ENCODE measurements at places on chromosomes 5 and 9.

- no peak for DNase-seq
Measured at GRCh38 chr9:134040781-134041648, 15.7 kb downstream of the BRD3OS start.

- DNase-seq = no peak
Measured at GRCh38 chr9:113659740-113660139, 196.2 kb downstream of the RGS3 start.

DNA sequence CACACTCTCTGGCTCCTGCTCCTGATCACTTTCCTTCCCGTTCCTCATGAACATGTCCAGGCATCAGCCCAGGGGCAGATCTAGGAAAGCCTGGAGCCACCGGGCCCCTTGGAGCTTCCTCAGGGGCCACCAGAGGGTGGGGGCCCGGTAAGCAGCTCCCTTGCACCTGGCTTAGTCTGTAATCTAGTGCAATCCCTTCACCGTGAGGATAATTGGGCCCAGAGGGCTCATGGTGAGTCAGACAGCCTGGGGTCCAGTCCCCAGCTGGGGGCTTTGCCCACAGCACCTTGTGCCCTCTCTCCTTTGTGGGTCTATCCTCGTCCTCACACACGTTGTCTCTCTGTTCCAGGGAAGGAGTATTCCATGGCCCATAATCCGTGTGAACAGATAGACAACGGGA, 10.4 kb upstream of the ALDH1B1 start:
- DNase-seq = no peak

- DNase-seq = no peak
Measured at GRCh38 chr5:11224436-11225187, 463.6 kb upstream of the DAP start.

DNA sequence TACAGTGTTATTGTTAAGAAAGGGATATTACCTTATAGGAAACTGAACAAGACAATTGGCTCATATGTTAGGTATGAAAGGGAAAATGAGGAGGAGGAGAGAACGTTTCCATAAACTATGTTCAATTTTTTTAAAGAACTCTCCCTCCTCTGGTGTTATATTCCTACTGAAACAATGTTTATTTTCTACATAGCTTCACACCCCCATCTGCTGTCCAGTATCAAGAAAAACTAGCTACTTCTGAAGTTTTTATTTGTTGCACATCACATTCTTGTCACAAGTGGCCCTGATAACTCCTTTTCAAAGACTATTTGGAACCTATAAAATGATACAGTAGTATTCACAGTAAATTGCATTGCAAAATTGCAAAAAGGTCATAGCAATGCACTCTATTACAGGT, 223.4 kb upstream of the FAM174A start:
- DNase-seq = no peak

DNA sequence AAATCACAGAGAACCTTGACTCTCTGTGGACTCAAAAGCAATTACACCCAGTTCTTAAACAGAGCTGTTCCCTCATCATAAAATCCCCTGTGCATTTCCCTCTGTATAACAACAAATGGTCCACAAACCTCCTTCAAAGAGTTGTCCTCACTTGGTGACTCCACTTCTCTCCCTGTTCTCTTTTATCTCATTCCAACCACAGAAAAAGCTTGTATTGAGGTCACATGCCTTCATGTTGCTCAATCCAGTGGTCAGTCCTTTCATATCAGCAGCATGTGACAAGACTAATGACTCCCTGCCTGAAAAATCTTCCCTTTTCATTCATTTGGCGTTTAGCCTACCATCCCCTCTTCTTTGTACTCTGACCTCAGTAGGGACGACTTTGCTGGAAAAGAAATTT, 158.0 kb downstream of the DEPDC1B start:
- DNase-seq = no peak

- no peak for DNase-seq
Measured at GRCh38 chr5:168449166-168449565, 37.1 kb upstream of the RARS1 start.

GRCh38 chr5:14580398-14581034, 1.1 kb upstream of the OTULINL start:
- DNase-seq = no peak

GRCh38 chr5:91797576-91797975, 414.5 kb upstream of the ARRDC3 start:
- DNase-seq = no peak

DNA sequence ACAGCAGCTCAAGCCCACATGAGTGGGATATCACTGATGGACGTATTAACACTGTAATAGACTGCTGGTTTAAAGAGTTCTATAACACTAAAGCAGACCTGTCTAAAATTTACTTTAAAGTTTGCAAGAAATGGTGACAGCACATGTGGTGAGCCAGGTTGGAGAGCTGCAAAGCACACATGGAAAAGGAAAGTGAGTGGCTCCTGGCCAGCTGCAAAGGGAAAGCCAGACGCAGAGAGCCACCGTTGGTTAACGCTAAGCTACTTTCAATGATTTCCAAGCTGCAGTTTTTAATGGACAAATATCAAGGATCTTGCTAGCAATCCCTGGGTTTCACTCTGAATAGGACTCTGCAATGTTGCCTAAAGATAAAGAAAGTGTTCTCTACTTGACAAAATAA, 89.9 kb downstream of the CTNND2 start:
- DNase-seq = no peak

DNA sequence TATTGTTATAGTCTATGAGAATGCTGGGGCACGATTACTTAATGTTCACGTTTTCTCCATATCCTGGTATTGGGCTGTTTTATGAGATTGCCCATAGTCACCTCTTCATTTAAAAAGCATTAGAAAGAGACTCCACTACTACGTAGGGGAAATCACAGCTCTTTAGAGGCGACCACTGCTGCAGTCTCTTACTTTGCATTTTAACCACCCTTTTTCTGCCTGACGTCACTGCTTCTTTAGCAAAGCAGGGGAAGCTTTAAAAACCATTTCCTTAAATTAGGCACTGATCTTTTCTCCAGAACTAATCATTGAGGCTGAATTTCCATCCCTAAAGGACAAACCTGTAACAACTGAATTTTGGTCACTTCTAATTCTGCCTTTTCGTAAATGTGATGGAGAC, 38.9 kb downstream of the ZNF608 start:
- DNase-seq = no peak

DNA sequence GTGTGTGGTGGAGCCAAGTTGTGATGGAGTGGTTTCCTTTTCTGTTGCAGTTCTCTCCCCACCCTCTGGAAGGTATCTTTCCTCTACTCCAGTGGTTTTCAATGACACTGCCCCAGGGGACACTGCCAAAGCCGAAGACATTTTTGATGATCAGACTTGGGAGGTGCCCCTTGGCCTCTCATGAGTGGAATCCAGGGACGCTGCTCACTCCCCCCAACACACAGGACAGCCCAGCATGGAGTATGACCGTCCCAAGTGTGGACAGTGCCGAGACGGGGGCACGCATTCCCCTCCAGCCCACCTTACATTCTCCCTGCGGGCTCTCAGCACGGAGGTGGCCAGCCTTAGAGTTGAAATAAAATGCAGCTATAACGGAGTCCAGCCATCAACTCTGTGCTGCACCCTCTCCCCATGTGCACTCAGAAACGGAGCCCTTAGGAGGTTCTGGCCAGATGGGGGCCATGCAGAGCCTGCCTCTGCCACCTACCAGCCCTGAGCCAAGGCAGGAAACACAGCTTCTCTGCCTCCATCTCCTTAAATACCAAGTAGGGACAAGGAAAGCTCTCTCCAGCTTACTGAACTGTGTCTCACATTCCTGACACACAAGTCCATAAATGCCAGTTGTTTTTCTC, 150.8 kb downstream of the ROR2 start:
- no peak for DNase-seq

DNA sequence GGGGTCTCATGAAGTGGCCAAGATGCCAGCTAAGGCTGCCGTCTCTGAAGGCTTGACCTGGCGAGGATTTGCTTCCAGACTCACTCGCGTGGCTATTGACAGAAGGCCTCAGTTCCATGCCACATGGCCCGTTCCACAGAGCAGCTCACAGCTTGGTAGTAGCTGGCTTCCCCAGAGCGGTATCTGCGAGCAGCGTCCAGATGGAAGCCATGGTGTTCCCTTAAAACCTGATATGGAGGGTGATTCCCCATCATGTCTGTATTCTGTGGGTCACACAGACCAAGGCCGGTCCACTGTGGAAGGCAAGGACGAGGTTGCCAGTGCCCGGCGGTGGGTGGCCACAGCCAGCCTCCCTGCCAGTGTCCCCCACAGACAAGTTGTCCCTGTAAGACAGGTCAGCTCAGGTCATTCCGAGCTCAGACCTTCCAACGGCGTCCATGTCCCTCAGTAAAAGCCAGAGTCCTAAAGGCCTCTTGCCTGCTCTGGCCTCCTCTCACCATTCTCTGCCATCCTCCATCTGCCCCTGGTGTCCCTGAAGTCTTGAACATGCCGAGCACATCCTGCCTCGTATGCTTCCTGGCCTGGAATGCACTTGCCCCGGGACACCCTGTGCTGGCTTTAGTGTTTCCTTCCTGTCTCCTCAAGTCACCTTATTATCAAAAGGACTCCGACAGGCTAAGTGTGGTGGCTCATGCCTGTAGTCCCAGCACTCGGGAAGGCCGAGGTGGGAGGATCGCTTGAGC, 61.3 kb upstream of the LRRTM2 start:
- DNase-seq = peak; percentile 58

GRCh38 chr5:58294598-58295305, 165.1 kb downstream of the PLK2 start:
- no peak for DNase-seq

- no peak for DNase-seq
Measured at GRCh38 chr5:162026803-162027202, 40.8 kb upstream of the GABRG2 start.

DNA sequence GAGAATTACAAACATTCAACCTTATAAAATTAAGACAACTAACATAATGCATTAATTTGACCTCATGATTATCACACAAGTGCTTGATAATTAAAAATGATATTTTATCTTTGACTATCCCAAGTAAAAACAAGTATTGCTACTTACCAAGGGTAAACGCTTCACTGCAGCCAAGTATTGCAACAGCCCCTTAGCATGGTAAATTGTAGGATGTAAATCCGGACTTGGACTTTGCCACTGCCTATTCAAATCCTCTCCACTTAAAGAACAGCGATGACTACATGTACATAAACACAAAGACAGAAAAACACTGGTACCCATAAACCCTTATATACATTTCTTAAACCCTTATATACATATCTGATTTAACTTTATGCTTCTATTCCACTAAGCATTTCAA, 155.1 kb downstream of the AGTPBP1 start:
- no peak for DNase-seq

DNA sequence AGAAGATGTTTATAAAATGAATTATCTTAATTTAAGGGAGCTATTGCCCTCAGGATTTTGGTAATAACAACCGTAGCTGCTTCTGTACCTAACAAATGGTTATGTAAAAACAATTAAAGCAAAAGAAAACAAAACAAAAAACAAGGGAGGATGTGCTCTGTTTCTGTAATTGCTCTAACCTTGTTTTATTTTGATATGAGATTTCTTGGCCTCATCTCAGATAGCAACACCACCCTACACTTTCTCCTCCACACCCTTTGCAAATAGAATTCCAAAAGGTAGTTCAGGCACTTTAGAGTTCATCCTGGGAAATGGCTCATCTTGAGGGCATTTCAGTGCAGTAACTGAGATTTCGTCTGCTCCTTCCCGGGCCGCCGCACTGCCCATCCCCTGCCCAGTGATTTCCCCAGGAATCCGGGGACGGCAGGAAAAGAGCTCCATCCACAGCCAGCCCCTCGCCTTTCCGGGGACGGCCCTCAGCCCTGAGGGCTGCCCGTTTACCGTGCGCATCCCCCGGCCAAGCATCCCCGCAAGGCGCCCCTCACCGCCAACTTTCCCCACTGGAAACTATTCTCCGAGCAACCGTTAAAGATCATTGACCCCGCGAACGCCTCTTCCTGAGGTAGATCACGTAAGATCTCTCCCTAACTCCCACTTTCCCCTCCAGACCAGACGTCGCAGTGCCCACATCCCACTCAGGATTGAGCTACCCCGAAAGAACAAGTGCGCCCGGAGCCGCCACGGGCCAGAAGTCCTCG, 1.2 kb downstream of the FNBP1 start:
- no peak for DNase-seq

DNA sequence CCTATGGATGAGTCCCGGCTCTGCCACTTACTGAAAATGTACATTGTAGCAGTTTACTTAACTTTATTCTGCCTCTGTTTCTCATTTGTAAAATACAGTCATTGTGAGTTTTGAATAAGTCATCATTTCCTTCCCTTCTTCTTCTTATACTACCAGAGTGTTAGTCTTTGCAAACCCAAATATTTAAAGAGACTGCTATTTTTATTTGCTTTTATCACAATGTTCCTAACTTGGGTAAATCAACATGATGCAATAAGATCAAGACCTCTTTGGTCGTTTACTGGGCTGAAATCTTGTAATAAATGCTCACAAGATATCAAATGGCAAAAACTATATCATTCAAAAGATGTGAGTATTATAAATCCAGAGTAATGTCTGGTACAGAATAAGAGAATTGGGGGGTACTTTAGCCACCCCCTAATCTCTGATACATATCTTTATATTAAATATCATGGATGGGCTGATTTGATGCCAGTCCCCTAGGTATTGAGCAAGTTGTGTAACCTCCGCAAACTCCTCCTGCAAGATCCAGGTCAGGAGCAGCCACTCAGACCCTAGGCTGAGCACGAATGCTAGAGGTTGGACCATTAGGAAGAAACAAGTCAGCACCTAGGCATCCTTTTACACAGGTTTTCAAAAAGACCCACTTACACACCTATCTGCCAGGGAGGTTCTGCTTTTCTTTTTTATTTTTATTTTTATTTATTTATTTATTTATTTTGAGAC, 13.3 kb upstream of the GLDC start:
- DNase-seq = no peak

GRCh38 chr5:33317271-33317670, 123.5 kb upstream of the TARS1 start:
- DNase-seq = no peak

- DNase-seq = no peak
Measured at GRCh38 chr5:117235786-117236185, 661.2 kb upstream of the SEMA6A start.

- DNase-seq = no peak
Measured at GRCh38 chr5:17287501-17288155, 70.2 kb downstream of the BASP1 start.

- DNase-seq = no peak
Measured at GRCh38 chr5:107532169-107532878, 138.4 kb downstream of the EFNA5 start.

- DNase-seq = no peak
Measured at GRCh38 chr5:179154991-179155955, 95.1 kb downstream of the ZNF354C start.
